ENCODE measurements at places on chromosomes 5 and 9.
A peak's percentile ranks its signal among the peaks of the same experiment; 100 is the strongest.

GRCh38 chr5:18032744-18033143 lies 398.5 kb downstream of the TAF11L14 start:
- DNase-seq: no peak

DNA sequence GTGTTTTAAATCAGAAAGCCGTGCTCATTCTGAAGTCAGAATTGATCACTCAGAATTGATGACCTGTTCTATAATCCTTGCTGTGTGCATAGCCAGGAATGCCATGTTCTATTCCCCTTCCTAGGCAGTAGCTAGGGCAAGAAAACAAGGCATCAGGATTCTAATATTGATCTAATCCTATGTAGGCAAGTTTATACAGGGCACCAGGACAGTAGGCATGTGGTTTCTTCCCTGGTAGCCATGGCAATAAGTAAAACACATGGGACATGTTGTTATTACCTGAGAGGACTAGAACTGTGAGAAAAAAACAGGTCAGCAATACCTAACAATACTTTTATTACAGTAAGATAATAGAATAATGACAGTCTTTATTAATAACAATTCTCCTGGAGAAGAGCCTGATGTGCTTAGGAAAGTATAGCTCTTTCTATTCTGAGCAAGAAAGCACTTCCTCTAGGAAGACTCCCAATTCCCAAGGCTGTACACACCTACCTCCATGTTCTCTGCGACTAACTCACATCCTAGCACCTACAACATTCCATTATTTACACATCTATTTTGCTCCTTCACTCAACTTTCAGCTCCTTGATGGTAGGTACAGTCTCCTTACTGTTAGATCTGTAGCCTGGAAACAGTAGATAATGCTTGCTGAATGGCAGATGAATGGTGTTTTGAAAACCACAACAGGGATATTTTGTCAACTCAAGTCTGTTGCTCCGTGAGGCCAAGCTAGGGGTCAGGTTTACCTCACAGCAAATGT lies 70.8 kb downstream of the STX17 start:
- DNase-seq: no peak

GRCh38 chr5:146878476-146879172 lies at the start of gene PPP2R2B:
Gene PPP2R2B (minus strand): TSS chr5:146878757.
- peak; percentile 40 for DNase-seq

- DNase-seq: no peak
These were observed 405.0 kb upstream of the MEF2C start for GRCh38 chr5:89287964-89288363.

DNA sequence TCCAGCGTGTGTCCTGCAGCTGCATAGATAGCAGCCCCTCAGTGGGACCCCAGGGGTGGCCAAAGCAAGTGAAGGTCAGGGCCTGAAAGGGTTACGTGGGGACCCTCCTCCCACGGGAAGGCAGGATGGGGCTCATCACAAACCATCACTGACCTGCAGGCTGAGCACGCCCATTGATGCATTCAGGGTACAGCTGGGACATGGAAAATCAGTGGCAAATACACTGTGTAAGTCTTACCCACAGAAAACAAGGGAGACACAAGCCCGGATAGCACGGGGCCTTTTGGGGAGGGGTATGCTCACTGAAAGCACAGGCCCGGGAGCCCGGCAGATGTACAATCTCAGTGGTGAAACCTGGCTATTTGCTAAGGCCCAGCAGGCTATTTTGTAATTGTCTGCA lies 49.1 kb downstream of the SEMA4D start:
- DNase-seq: no peak

GRCh38 chr5:180467989-180468731 lies 26.0 kb upstream of the CNOT6 start:
- no peak for DNase-seq

DNA sequence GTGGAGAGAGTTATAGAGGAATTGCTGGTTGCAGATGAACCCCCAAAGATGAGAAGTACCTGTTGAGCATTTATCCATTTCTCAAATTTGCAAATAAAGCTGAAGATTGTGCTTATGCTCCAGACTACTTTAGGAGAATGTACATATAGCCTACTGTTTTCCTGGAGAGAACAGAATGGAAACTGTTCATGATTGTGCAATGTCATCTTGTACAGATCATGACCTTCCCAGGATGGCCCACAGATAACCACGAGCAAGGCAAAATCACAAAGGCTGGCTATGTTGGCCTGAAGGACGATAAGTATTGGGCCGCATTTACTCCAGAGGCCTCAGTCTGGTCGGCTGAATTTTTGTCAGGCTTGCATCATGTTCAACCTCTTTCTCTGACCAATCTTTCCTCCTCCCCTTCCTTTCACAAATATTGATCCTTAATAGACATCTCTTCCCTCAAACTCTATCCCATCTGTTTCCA lies 28.5 kb upstream of the RICTOR start:
- no peak for DNase-seq
